ENCODE measurements at places on chromosomes 1 and 21.

- DNase-seq: no peak
These were observed 1.5 kb downstream of the ZNF684 start for GRCh38 chr1:40532844-40533424.

DNA sequence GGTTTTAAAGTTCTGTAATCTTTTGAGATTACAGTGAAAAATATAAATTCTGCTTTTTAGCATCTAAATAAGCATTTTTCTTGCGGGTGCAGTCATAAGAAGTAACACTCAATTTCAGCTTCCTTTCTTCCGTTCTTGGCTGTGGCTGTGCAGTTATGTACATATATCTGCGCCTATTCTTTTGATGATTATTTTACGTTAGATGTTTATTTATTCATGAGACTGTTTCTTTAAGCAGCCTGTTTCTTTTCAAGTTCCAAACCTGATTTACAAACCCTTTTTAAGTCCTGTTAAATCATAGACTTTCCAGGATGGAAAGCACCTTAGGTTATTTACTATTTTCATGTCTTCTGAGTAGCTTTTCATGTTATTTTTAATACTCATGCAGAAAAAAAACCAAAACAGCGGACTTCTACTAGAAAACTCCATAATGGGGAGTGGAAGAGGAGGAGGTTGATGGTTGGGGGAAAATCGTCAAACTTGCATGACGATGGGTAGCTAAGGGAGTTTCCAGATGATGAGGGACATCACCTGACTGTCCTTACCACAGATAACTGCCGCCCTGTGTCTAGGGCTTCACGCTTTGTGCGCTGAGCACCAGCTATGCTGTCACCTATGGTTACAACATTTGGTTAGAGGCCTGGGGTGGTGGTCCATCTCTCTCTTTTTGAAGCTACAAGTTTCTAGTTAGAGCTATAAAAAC lies 2.6 kb downstream of the PRDM2 start:
- DNase-seq: no peak

GRCh38 chr1:58447886-58448285 lies 98.6 kb downstream of the OMA1 start:
- DNase-seq: no peak

DNA sequence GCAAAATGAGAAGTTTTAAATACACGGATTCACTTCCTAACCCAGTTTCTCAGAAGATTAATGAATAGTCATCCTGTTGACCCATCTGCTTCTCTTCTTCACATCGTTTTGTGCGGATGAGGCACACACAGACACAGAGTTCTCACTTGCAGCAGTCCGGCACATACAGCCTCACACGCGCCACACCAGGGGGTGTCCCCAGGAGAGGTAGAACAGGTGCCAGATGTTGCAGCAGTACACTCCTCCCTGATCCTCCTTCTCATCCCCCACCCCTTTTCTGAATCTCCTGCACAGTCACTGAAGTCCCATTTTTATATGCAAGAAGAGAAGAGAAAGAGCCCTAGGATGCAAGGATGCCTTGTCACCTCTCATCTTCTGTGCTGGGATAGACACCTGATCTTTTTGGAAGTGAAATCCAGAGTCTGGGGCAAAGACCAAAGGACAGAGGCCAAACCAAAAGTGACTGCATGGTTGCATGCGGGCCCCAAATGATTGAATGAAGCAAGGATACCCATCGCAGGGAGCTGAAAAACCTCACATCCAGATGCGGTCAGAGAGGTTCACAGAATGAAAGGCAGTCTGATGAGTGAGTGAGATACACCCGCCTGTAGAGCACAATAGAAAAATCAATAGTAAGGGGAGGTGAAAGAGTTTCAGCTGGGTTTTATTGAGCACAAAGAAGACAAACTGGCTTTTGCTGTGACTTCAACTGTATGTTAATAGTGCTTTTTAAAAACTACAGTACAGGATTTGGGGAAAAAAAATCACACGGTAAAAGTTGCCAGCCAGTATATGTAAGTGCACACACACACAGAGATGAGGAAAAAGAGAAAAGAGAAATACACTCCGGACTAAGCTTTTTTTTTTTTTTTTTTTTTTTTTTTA lies 28.9 kb downstream of the PBX1 start:
- DNase-seq: no peak

- no peak for DNase-seq
These were observed 867.4 kb upstream of the ADGRL2 start for GRCh38 chr1:80933346-80933745.

DNA sequence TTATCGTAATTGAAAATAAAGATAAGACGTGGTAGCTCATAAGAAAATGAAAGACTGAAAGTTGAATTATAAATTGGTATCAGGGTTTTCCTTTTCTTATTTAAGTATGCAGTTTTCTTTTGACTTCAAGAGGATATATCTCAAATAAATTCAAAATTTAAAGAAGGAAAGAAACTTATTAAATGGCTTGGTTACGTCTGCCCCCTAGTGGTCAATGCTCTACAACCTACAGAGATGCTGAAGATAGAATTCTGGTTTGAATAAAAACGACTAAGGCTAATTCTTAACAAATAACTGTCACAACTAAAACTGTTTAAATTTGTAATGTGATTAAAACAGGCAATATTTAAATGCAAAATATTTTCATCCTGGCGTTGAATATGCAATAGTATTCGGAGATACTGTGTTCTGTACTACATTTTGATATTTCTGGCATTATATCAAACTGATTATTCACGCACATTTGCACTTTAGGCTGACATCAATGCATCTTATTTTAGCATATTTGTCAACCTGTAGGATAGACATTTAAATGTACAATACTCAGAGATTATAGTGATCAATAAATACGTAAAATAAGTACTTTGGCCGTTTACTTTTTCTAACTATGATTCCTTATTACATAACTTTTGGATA lies 26.8 kb downstream of the IFI44 start:
- DNase-seq: no peak

GRCh38 chr1:55927702-55928290 lies 651.6 kb downstream of the PLPP3 start:
- no peak for DNase-seq

GRCh38 chr1:74937176-74937575 lies 197.0 kb upstream of the LHX8 start:
- DNase-seq: no peak

DNA sequence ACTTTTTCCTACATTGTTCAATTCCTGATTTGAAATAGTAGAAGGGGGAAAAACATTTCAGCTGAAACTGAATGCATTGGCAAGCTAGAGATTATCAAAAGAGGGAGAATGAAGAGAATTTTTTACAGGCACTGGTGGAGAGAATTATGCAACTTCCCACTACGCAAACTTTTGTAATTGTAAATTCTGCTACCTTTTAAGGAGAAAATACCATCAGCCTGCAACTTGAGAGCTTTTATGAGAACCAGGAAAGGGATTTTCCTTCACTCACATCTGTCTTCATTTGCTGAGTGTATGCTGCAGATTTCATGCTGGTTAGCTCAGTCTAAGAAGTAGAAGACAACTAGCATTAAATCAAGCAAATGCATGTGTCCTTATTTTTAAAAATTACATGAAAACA lies 43.7 kb downstream of the ADAMTS1 start:
- DNase-seq: no peak

GRCh38 chr1:177133977-177134538 lies 30.5 kb downstream of the ASTN1 start:
- no peak for DNase-seq

GRCh38 chr1:29712284-29712651 lies 475.9 kb downstream of the PTPRU start:
- DNase-seq: no peak

GRCh38 chr1:63892632-63893395 lies 119.0 kb downstream of the ROR1 start:
- DNase-seq: no peak

DNA sequence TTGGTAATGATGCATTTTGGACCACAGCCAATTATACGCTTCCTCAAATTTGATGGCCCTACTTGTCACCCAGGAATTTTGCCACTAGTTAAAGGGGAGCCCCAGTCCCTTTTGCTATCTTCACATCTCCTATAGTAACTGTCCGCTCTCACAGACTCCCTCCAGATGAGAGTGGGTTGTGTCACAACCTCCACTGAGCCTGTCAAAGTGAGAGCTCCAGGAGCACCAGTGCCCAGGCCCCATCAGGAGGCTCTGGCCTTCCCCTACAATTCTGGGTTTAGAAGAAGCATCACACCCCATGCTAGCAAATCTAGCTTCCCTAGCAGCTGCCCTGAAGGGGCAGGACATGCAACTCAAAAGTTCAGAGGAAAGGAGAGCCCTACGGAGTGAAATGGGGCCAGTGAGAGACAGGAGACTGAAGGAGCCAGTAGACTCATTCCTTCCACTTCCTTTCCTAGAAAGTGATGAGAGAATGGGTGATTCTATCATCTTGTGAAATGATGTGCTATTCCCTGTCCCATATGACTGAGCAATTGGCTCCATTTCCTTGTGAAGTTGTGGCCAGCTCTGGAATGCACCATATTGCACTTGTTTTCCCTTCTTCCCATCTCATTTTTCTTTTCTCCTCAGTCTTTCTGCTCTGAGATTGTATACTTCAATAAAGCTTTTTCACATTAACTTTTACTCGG lies 541.3 kb downstream of the DPYD start:
- no peak for DNase-seq

DNA sequence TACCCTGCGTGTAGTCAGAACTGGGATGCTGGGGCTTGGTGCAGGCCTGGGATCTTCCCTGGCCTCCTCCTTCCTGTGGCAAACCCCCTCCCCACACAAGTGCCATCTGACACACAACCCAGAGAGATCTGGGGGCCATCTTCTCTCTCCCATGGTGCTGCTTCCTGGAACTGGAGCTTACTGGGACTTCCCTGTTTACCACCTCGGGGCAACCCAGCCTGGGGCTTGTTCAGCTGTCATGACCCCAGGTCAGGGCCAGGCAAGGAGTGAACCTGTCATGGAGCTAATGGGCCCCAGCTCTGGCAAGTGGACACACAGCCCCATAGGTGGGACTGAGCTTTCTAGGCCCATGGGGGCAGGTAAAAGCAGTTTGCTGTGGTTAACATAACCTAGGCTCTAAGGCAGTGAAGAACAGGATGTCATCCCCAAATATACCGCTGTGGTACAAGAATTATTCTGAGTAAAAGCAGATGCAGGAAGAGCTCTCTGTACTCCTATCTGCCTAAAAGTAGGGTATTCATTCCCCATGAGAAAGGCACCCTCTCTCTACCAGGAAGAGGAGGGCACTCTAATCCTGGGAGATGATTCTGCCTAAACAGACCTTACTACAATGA lies 2.4 kb downstream of the TRIM11 start:
- DNase-seq: no peak

DNA sequence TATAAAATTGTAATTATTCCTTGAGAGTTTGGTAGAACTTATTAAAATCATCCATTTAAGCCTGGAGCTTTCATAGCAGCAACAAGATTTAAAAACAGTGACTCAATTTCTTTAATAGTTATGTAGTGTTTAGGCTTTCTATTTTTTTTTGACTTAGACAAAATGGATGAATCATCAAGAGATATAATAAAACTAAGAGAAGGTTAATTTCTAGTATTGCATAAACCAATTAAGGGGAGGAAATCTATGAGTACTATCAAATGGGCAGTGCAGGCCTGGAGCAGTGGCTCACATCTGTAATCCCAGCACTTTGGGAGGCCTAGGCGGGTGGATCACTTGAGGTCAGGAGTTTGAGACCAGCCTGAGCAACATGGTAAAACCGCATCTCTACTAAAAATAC lies 416.3 kb upstream of the USP24 start:
- DNase-seq: no peak

- no peak for DNase-seq
These were observed 159.3 kb upstream of the SGIP1 start for GRCh38 chr1:66374561-66375111.

- DNase-seq: no peak
These were observed 45.8 kb upstream of the NTPCR start for GRCh38 chr1:232904566-232904965.

Data from caudate nucleus (tissue), 63 donors.